Activated CD8-positive, alpha-beta memory T cell treated with anti-CD3 and anti-CD28 coated beads for 4 hours (primary cell): ENCODE measurements at places on chromosomes 4 and X.

- DNase-seq = no peak
Measured at GRCh38 chrX:99901091-99901490, 509.0 kb downstream of the PCDH19 start.

GRCh38 chr4:110344165-110344564 is 131.8 kb upstream of the ENPEP start:
- DNase-seq = no peak

GRCh38 chr4:124390861-124391260 is 321.7 kb downstream of the ANKRD50 start:
- no peak for DNase-seq

- no peak for DNase-seq
Measured at GRCh38 chrX:13194291-13195103, 125.4 kb downstream of the ATXN3L start.

DNA sequence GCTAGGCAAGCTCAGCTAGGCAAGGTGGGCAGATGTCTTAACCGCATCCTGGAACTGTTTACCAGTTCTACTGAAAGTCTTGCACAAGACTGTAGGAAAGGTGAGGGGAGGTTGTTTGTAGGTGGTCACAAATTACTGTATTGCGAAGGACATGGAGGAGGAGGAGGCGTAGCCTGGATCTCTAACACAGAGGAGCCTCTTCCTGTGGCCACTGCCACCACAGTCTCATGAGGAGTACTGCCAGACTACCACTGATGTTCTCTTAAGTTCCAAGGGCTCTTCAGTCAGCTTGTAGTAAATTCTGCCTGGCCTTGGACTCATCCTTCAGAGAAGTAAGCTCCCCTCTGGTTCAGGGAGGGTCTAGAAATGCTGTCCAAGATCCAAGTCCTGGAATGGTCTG is 258.6 kb downstream of the FAT4 start:
- DNase-seq = no peak

DNA sequence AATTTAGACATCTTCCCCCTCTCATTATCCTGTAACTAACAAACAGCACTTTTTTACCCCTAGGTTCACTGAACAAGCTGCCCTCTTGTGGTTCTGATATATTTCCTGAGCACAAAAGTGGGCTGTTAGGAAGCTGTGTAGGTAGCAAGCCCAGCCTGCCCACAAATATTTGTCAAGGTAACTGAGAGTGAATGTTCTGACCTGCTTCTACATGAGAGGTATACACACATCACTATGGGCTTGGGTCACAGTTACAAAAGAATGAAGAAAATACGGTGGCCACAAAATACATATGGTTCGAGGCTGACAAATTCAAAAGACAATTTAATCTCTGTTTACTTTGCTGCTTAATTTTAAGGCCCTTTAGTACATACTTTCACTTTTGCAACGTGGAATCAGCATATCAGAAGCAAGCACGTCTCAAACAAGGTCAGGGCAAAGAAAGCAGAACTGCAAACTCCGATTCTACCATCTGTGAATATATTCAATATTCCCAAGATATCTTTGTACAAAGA is 78.7 kb downstream of the RBM47 start:
- DNase-seq = no peak

DNA sequence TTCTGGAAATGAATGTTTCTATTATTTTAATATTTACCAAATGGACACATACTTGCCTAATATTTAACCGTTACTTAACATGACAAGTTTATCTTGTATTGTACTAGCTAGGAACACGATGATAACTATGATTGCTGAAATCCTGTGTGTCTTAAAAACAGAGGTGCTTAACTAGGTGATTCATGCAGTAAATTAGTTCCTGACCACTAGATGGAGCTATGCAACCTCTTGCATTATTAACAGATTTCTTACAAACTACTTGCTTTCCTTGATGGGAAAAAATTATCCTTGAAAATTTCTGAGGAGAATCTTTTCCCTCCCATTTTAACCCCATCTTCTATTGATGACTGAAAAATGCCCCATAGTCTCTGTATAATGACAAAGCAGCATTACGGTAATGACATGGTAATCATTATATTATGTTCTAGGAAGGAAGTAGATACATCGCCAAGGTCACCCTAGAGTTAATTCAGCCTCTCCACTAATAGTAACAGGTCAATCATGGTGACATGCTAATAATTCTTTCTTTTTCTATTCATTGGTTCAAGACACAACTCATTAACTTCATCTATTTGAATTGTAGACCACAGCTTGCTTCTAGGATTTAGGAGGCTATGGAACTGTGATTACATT is 844.2 kb downstream of the RAPGEF2 start:
- no peak for DNase-seq

DNA sequence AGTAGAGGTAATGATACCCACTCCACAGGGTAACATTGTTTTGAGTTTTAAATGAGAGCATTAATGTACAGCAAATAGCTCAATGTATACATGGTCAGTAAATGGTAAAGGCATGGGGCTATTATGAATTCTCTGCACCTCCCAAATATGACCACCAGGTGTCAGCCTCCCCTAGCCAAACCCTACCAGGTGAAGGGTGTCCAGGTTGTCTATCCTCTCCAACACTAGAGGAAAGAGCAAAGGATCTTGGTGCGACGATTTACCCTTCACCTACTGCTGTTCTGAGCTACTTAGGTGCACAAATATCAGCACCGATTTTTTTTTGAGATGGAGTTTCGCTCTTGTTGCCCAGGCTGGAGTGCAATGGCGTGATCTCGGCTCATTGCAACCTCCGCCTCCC is 26.5 kb upstream of the XIAP start:
- DNase-seq = peak; percentile 17

GRCh38 chrX:49053223-49054072 is 5.4 kb upstream of the CCDC120 start:
- peak; percentile 39 for DNase-seq

- no peak for DNase-seq
Measured at GRCh38 chrX:37613933-37614332, 42.5 kb downstream of the LANCL3 start.

- no peak for DNase-seq
Measured at GRCh38 chr4:30620711-30621110, 99.5 kb upstream of the PCDH7 start.

GRCh38 chr4:110514889-110515479 is 39.0 kb downstream of the ENPEP start:
- DNase-seq = no peak

DNA sequence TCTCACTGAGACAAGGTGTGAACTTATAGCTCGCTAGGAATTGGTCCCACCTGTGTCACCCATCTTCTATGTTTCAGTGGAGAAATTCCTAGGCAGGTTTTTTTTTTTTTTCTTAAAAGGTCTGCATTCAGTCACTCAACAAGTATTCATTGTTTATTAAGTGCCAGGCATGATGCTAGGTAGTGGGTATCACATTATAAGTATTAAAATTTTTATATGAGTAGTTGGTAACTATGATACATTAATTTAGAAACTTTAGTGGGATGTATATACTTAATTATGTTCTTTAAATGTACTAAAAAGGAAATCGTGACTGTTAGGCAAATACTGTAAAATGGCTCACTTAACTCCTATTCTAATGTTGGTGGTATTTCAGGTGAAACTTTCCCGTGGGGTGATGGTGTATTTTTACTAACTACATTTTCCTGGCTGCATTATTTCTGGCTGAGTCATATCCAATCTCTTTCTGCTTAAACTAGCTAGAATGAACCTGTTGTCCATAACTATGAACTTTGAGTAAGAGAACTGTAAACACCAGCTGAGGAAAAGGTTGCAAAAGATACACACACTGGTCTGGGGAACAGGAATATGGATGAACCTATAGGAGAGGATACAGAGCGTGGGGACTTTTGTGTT is 49.3 kb upstream of the MED14 start:
- no peak for DNase-seq

GRCh38 chr4:83771113-83771705 is 235.3 kb downstream of the GPAT3 start:
- no peak for DNase-seq

DNA sequence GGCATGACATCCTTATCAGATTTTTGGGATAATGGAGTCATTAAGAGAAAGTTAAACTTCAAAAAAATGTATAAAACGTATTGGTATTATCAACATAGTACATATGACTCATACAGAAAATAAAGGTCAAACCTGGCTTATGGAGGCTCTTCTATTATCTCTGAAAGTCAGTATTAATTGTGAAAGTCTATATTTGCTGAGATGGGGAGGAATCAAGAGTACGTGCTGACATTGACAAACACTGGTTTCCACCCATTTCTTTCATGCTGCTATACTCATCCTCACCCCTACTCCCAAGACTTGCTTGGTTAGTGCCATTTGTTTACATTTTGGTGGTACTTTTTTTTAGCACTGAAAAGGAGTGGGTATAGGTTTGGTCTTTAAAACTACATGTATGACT is 30.8 kb upstream of the PLA2G12A start:
- DNase-seq = no peak

- DNase-seq = no peak
Measured at GRCh38 chr4:177005674-177006230, 213.0 kb upstream of the VEGFC start.
